ENCODE measurements at places on chromosomes 3 and 15. TPM values are rescaled to one million over a fixed set of nuclear protein-coding genes. Genes with fewer than 3 reads are reported as not detected.

DNA sequence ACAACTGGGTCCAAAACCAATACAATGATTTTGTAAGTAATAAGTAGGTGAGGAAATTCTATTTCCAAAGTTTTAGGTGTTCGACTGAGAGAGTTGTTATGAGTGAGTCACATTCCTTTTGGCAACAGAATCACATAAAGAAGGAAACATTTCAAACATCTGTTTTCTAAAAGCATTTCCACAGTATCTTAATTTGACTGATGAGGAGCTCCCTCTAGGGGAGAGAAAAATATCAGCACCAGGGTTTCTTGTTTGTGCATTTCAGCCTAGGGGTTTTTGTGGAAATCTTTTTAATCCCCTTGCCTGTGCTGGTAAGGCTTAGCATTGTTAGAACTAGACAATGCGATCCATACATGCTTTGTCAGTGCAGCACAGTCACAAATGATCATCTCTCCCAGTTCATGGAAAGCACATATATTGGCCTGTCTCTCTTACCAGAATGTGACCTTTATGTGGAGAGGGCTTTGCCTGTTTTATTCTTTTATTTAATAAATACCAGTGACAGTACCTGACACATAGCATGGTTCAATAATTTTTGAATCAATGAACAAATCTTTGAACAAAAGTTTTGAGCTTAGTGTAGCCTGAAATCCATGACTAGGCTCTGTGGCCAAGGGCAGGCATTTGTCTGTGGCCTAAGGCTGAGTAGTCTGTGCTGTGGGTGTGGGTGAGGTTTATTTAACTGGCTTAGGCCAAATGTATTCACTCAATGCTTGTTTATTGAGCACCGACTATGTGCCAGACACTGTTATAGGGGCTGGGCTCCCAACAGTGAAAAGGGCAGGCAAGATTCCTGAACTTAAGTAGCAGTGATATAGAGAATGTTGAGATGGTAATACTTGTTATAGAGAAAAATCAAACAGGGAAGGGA, 21.1 kb upstream of the IQCF6 start:
- peak; percentile 86 for DNase-seq

DNA sequence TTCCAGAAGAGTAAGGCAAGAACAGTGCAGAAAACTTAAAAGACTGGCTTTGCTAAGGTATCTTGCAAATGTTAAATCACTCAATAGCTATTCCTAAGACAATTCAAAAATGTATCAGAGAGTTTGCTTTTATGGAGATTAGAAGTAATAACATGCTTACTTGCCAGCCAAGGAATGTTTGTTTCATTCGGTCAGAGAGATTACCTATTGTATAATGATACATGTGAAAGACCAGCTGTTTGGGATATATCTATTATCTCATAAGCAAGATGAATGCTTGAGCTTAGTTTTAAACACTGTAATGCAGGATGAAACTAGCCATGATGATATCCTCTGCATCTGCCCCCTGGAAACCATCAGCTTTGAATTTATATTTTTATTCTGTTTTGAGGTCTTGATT, 70.7 kb downstream of the MAP2K5 start:
- DNase-seq = peak; percentile 19

The CCDC39 gene
- total RNA-seq = 0.10 TPM

DNA sequence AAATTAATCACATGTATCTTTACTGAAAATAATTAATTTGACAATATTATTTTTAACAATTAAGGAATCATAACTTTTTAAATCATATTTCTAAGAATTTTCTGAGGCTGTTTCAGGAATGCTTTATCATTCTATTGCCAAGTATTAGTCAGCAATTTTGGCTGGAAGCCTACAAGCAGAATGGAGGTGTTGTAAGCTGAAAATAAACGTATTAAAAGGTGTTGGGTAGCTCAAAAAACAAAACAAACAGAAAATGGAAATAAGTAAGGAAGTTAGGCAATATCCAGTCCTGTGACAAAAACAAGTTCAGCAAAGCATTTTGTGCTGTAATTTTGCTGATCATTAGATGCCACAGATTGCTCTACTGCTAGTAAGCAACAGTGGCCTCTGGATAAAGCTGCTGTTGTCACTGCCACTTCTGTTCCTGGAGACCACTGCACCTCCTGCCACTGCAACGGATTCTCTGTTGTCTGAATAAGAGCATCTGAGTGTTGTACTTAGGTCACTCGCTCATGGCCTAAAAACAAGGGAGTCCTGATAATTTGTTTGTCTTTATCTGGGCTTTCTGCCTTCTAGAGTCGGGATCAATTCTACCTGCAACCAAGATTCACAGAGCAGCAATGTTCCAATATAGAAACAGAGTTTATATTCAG, 63.5 kb upstream of the SLITRK3 start:
- peak; percentile 2 for DNase-seq

The LXN gene
- 17.6 TPM for total RNA-seq

DNA sequence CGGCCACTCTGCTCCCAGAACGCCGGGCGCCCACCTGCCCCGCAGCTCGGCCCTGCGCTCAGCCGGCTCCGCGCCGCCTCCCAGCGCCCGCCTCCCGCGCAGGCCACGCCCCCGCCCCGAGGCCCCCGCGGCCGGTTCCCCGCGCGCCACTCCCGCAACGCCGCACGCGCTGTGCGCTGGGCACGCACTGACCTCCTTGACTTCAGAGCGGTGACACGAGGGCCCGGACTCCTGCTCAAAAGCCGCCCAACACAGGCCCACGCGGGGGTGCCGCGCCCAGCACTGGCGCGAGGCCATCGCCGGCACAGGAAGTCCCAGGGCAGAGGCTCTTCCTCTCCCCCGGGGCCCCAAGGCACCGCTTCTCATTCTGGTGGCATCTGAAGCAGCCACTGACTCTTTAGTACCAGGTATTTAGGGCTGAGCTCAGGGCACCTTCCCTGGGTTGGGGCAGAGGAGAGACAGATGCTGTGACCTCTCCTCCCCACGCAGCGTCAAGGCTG, 12.4 kb downstream of the TNK2 start:
- peak; percentile 58 for DNase-seq

- peak; percentile 24 for DNase-seq
Observed at GRCh38 chr3:43288366-43288765, 2.0 kb downstream of the SNRK start.

The GOLGA6L10 gene
- 4.1 TPM for total RNA-seq
